HT1080 (cell line): ENCODE measurements at places on chromosomes 6 and 20.

DNA sequence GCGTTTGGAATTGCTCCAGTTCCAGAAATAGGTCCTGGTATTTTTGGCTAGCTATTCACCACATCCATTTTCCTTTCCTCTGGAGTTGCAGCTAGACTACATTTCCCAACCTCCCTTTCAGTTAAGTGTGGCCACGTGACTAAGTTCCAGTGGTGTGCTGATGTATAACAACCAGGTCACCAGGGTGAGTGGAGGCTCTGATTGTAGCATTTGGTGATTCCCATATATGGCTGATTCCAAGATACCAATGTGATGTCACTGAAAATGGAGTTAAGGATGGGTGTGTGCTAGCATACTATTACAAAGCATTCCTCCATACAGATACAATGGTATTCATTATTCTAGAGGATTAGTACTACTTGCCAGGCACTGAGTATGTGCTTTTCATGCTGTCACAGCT is 49.7 kb upstream of the STK35 start:
- DNase-seq, result no peak

DNA sequence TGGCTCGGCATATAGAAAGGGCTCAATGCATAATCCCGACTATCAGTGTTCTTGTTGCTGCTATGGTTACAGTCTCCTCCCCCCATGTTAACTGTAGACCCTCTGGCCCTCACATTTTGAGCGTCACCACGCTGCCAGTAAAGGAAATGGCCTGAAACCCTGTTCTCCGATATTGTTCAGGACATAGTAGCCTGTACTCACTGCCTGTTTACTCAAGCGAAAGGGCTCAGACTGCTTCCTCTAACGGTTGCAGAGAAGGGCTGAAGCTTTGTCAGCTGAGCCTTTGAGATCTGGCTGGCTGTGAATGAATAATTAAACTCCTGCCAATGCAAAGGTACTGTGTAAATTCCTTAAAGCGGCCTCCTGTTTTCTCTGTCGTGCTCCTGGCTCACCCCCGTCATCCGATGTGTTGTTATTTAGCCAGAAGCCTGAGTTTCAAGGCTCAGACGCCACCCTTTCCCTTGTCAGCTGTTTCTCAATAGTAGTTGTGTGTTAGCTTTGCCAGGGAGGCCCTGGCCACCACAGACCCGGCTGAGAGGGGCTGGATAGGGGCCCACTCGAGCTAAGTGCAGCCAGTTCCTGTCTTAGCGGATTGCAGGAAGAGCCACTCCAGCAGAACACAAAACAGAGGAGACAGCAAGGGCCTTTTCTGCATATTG is 31.2 kb upstream of the RALGAPA2 start:
- DNase-seq, result no peak

- no peak for DNase-seq
Observed at GRCh38 chr6:15283986-15284361, 38.1 kb downstream of the JARID2 start.

DNA sequence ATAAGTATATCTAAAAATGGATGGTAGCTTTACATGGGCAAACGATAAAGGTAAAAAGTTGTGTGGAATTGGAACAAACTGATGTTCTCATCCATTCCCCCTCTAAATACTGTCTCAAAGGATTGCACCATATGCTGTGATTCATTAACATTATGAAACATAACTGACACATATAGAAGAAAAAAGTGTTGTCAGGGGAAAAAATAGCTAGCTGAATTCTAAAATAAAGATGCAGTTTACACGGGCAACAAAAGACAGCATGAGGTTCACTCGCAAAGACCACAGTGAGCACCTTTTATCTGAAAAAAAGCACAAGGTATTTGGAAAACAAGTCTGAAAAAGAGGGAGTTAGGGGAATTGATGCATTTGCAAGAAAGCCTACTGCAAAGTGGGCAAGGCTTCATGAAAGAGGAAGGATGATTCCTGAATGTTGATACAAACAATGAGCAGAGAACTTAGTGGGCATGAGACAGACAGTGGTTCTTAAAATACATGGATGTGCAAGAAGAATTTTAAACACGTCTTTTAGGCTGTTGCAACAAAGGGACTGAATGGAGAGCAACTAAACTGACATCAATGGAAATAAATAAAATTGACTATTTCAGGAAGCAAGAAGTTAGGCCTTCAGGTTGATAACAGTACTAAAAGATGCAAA is 280.9 kb downstream of the KIF16B start:
- DNase-seq, result no peak

DNA sequence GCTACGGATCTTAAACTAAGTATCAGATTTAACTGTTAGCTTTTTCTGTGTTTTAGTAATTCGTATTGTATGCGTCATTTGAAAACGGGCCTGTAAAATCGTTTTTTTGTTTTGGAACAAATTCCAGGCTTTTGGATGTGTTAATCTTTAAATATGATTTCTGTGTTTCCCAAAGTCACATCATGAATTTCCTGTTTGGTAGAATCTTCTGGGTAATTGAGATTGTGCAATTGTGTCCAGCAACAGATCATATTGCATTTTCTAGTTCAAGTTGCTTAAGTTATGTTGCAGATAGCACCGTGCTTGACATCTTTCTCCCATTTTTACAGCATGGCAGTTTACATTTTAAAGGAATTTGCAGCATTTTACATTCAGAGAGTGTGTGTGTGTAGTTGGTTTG is 1.9 kb downstream of the MAPK14 start:
- peak; percentile 20 for DNase-seq

- DNase-seq, result no peak
Observed at GRCh38 chr6:53614676-53615075, 50.9 kb downstream of the KLHL31 start.

- no peak for DNase-seq
Observed at GRCh38 chr6:10531942-10532341, 10.8 kb downstream of the GCNT2 start.

DNA sequence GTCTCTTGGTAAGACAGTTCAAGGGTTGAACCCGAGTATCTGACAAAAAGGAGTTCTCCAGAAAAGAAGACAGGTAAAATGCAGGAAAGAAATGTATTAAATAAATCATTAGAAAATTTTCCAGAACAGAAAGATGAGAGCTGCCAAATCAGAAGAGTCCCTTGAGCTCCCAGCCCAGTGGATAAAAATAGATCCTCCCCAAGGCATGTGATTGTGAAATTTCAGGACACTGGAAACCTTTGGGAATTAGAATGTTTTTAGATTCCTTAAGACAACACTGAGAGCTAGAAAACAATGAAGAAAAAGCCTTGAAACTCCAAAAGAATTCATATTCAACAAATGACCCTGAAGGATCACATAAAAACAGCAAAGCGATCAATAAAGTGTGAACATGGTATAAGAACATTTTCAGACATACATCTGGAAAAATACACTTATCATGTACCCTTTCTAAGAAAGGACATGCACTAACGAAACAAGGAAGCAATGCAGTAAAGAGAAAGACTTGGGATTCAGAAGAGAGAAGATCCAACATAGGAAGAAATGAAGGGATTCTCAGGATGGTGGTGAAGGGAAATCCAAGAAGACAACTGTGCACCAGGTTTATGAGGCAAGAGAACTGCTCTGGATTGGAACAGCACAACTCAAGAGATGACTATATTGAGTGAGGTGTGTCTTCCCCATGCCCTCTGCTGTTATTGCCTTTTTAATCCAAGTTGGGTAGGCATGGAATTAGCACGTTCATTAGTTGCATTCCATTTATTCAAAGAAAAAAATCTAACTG is 390.4 kb downstream of the SYNE1 start:
- DNase-seq, result no peak

GRCh38 chr20:47825011-47825762 is 39.9 kb upstream of the SULF2 start:
- DNase-seq, result no peak

DNA sequence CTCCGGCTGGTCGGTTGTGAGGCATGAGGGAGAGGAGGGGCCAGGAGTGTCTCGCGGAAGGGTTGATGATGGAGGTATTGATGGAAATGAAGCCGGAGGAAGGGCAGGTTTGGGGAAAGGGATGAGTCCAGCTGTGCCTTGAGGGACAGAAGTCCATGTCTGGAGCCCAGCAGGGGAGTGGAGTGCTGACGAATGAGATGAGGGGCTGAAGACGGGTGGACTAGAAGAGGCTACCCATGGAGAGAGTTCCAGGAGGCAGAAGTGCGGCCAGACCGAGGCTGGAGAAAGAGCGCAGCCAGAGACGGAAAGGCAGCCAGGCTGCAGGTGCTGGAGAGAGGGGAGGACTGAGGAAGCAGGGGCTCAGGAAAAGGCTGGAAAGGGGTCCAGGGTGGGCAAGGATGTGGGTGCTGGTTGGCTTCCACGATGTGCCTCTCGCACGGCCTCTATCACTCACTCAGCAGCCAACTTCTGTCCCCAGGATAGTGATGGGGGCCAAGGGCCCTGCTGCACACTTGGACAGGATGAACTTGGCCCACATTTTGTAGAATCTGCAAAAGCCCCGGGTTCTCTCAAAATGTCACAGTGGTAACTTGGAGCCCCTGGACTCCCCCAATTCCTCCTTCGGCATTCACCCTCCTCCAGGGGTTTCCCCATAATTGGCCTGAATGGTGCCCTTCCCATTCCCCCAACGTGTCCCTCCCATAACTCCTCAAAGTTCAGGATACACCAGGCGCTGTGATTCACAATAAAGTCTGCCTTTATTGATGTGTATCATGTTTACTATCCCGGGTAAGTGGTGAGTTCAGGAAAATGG is 627 bp upstream of the EIF6 start:
- DNase-seq, result no peak

GRCh38 chr20:38805958-38806854 is 709 bp downstream of the PPP1R16B start:
- DNase-seq, result no peak

GRCh38 chr6:13124131-13124530 is 204.2 kb downstream of the TBC1D7 start:
- DNase-seq, result no peak

- no peak for DNase-seq
Observed at GRCh38 chr6:148629181-148629580, 117.6 kb upstream of the UST start.

GRCh38 chr6:81683912-81684311 is 68.6 kb downstream of the TENT5A start:
- DNase-seq, result peak; percentile 2

DNA sequence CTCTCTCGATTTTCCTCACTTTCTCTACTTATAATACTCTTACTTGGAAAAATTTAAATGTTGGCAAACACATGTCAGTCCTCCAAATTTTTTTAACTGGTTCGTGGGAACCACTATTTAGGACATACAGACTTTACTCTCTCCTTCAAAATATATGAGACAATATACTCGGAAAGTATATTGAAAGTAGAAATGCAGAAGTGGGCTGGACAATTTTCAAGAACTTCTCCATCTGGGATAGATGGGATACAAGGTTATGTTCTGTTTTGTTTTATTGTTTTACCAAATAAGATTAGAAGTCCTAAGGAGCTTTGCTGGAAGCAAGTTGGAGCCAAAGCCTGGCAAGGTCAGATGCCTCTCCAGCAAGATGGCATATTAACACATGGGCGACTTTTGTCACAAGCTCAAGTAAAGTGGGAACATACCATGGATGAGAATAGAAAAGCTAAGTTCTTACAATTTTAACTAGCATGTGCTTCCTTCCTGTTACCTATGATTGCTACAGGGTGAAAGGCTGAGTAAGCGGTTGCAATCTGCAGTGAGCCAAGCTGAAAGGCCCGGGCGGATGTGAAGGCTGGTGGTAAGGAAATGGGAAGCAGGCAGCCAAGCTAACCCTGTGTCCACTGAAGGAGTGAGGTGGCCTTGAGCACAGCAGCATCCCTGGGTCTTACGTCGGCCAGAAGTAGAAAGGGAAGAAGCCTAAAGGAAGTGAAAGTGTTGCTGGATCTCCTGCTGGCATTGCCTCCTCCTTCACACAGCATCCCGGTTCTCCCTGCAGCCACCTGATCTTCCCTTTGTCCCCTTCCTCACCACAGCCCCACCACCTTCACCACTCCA is 7.1 kb downstream of the MAP3K5 start:
- DNase-seq, result peak; percentile 44

DNA sequence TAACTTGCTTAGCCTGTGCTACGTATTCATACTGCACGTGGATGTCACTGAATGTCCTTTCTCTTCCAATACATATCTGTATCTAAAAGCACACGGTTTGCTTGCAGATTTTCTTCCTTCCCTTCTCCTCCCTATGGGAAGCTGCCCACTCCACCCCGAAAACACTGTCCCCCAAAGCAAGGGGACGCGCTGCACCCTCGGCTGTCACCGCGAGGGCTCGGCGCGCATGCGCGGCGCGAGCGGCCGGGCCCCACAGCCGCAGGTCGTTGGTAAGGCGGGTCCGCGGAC is 659 bp downstream of the TMX4 start:
- DNase-seq, result peak; percentile 67

GRCh38 chr6:138289739-138290138 is 71.4 kb upstream of the PBOV1 start:
- DNase-seq, result no peak

DNA sequence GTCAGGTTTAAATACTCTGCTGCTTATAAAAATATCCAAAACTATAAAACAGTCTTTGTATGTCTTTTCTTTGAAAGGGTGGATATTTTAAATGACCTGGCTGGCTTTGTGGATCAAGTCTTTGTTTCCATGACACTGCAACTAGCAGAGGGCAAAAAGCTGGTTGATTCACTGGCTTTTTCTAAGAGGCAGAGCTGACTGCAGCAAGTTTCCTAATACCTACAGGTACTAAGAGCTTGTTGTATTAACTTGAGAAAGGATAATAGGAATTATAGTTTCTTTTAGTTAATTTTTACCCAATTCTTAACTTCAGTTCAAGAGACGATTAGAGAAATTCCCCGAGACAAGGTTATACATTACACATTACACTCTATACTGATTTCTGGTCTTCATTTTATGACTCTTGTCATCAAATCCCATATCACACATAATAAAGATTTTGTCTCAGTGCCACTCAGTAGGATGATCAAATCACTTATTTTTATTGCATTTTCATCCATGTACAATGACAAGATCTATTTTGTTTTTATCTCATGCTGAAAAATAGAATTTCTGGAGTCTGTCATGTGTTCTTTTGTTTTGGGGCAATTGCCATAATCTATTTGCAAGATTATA is 120.1 kb upstream of the RIMS1 start:
- DNase-seq, result no peak

- no peak for DNase-seq
Observed at GRCh38 chr6:16239798-16240123, 1.4 kb downstream of the GMPR start.

DNA sequence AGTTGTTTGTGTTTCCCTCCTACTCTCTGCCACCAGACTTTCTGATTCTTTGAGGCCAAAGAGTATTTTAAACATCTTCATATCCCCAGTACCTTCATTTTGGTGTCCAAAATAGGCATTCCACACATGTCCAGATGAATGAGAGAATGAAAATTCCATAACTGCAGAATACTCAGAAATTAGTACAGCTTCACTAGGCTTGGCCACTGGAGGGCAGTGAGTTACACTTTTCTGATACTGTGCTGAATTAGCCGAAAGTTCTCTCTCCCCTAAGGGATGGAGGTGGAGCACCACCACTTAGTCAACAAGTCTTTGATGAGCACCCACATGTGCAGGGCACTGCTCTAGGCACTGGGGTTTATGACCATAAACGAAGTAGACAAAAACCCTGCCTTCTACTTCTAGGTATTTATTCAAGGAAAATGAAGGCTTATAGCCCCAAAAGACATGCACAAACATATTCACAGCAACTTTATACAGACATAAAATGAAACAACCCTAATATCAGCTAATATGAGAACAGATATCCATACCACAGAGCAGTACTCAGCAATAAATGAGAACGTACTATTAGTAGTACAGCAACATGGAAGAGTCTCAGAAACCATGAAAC is 46.1 kb upstream of the TMEM217 start:
- peak; percentile 16 for DNase-seq

- no peak for DNase-seq
Observed at GRCh38 chr6:23841116-23841515, 284.9 kb upstream of the NRSN1 start.

- DNase-seq, result no peak
Observed at GRCh38 chr6:34333858-34334257, 58.6 kb downstream of the NUDT3 start.

GRCh38 chr6:40232698-40233097 is 298.4 kb upstream of the MOCS1 start:
- no peak for DNase-seq
